ENCODE measurements at places on chromosomes 12 and 14.

GRCh38 chr12:49264873-49265792, at the start of gene TUBA1C:
TUBA1C (plus strand) TSS chr12:49265082; CDS start chr12:49265182, 100 bp downstream.
- peak; percentile 68 for DNase-seq

DNA sequence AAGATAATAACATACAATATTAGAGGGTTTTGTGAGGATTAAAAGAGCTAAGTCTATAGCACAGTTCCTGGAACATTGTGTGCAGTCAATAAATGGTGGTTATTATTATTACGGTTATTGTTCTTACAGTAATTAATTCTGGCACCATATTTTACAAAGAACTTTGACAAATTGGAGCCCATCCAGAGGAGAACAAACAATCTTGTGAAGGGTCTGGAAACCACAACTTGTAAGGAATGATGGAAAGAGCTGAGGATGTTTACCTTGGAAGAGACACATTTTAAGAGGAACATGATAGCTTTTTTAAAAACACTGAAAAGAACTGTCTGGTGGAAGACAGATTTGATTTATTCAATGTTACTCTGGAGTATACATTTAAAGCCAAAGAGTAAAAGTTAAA, 150.5 kb upstream of the KRR1 start:
- no peak for DNase-seq

GRCh38 chr12:56661560-56661959, 15.8 kb upstream of the ATP5F1B start:
- DNase-seq = peak; percentile 5

DNA sequence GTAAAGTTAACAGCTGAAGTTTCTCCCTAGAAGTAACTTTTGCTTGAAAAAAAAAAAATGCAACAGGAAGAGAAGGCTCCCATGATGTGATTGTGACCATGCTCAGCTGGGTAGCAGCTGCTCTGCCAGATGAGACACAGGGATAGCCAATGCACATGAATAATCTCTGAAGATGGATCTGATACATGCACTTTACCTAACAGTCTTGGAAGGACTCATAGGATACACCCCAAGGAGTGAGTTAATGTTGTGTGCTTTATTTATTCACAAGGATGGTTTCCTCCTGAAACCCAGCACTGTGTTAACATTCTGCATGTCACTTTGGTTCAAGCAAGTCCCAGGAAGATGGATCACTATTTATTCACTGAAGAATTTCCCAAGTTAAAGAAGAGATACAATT, 46.5 kb downstream of the NDUFA12 start:
- DNase-seq = no peak

GRCh38 chr14:24993631-24994030, 56.3 kb downstream of the STXBP6 start:
- no peak for DNase-seq

- no peak for DNase-seq
Measured at GRCh38 chr12:21580748-21581516, 23.7 kb downstream of the GYS2 start.

- DNase-seq = no peak
Measured at GRCh38 chr14:89444516-89445125, 27.6 kb upstream of the FOXN3 start.

DNA sequence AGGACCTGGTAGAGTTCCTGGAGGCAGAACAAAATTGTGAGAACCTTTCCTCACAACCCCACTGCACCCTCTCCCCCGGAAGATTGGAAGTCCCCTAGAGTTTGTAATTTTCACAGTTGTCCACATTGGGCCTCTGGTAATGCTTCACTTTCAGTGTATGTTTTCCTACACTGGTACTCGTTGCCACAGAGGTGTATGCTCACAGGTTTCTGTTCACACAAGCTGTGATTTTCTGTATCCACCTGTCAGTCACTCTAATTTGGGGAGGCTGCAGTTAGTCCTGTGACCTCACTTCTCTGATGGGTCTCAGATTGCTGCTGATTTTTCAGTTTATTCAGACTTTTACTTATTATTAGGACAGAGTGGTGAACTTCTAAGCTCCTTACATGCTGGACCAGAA, 66.4 kb upstream of the BMP4 start:
- DNase-seq = no peak
